ENCODE measurements at places on chromosomes 2 and 18. TPM values are rescaled to one million over a fixed set of nuclear protein-coding genes. Genes with fewer than 3 reads are reported as not detected.

Gene CRYBA2
- total RNA-seq = not detected

Gene ORC4
- total RNA-seq = 47.6 TPM

Gene CNTNAP5
- total RNA-seq = 1.5 TPM

Gene TMEM163
- total RNA-seq = 10.1 TPM

Gene CKAP2L
- 1.2 TPM for total RNA-seq

Gene CCDC68
- 16.5 TPM for total RNA-seq

Gene ADCYAP1
- 0.18 TPM for total RNA-seq

Gene SPATA3
- not detected for total RNA-seq

Gene GKN1
- not detected for total RNA-seq

Gene REL
- total RNA-seq = 46.0 TPM

Gene CD207
- total RNA-seq = 1.3 TPM

Gene PFN4
- 1.2 TPM for total RNA-seq

Gene FARSB
- 34.2 TPM for total RNA-seq

Gene GREB1
- total RNA-seq = 5.1 TPM

Gene ALK
- 0.36 TPM for total RNA-seq

Gene TCF4
- total RNA-seq = 86.7 TPM

Gene MAP2
- total RNA-seq = 3.0 TPM

Gene SIX2
- 1.2 TPM for total RNA-seq

Gene ZAP70
- 5.2 TPM for total RNA-seq

Gene RAB6C
- total RNA-seq = 0.34 TPM

Gene ZNF892
- total RNA-seq = 5.3 TPM

Gene COL4A4
- 12.1 TPM for total RNA-seq

Gene ASB18
- not detected for total RNA-seq

Gene TUBA4B
- not detected for total RNA-seq

Gene KRTCAP3
- 52.9 TPM for total RNA-seq

Gene GALNT3
- total RNA-seq = 41.5 TPM

Gene RAD51AP2
- not detected for total RNA-seq

Gene IHH
- total RNA-seq = not detected

Gene ANTXR1
- total RNA-seq = 87.8 TPM

Gene RIOK3
- 73.4 TPM for total RNA-seq

Gene LYG1
- 0.39 TPM for total RNA-seq

Gene IL36B
- not detected for total RNA-seq

Gene TBR1
- total RNA-seq = not detected

Gene OLA1
- 80.9 TPM for total RNA-seq

Gene RAPGEF4
- 18.6 TPM for total RNA-seq

Gene SCYGR4
- not detected for total RNA-seq

All from ureter (tissue), 1 donor.